ENCODE measurements at places on chromosomes 7 and 10.

DNA sequence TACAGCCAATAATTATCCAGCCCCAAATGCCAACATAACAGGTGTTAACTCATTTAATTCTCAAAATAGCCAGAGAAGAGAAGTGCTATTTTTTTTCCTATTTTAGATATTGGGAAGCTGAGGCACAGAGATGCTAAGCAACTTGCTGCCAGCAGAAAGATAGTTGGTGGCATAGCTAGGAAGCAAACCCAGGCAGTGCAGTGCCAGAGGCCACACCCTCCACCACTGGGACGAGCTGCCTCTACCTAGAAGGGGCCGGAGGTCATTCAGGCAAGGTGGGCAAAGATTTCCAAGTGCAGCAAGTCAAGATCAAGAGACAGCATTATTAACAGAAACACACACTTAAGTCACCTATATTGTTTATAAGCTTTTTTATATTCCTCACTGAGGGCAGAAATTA lies 654.1 kb downstream of the INHBA start:
- DNase-seq, result no peak

DNA sequence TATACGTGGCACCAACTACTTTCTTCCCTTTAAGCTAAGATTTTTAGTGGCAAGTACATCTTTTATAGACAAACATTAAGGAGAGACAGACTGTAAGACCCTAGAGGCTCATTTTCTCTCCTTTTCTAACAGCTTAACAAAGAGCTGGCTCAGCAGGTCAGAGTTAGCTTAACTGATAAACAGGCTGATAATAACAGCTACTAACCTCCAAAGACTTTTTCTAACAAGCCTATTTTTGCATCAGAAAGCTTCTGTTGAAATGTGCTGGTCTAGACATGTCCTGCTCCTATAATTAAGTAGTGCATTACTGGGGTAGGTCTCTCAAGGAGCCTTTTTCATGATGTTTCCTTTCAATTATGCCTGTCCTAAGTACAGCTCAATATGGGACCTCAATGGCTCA lies 238.2 kb upstream of the FAM3C start:
- no peak for DNase-seq

DNA sequence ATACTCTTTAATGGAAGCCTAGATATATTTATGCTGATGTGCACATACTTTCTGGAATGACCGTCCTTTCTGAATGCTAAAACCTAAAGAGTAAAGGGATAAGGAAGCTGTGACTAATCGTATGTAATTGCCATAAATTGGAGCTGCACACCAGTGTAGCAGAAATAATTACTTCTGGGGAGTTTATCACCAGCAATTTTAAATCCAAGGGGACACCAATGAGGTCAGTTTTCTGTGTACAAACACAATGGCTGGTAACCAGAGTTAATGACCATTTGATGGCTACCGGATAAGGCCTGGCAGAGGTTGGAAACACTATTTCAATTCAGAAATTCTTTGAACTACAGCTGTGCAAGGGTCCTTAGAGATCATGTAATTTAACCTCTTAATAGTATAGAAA lies 670.1 kb downstream of the REEP3 start:
- no peak for DNase-seq

DNA sequence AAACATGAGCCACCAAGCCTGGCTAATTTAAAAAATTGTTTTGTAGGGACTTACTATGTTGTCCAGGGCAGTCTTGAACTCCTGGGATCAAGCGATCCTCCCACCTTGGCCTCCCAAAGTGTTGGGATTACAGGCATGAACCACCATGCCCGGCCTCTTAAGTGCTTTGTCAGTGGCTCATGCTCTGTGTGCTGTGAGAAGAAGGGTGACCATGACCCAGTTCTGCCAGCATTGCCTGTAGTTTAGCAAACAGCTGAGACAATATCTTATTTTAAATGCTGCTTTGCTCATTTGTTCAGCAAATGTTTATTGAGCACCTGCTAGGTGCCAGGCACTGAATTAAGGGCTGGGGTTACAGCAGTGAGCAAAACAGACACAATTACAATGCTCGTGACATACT lies 9.0 kb downstream of the ADCK2 start:
- DNase-seq, result no peak

- no peak for DNase-seq
Observed at GRCh38 chr7:22725585-22725984, 1.4 kb upstream of the IL6 start.

GRCh38 chr10:79268742-79269141 lies 78.5 kb upstream of the PPIF start:
- DNase-seq, result no peak

DNA sequence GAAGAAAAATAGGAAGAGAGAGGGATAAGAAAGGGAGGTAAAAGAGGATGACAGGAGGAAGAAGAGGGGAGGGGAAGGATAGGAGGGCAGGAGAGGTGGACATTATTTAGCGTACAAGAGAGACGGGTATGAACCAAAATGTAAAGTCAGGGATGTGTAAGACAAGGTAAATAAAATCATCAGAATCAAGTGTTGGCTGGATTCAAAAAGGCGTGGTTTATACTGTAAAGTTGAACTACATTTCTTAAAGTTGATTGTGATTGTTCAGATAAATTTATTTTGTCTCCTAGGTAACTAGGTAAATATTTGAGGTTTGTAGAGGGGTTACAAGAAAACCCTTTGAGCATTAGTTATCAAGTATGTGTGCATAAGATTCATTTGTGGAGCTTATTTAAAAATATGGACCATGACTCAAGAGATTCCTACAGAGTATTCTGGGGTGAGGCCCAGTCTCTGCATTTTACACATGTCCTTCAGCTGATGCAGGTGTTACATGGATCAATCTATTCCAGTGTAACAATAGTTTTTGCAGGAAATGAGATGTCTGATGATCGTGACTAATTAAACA lies 512.1 kb upstream of the MBL2 start:
- no peak for DNase-seq

DNA sequence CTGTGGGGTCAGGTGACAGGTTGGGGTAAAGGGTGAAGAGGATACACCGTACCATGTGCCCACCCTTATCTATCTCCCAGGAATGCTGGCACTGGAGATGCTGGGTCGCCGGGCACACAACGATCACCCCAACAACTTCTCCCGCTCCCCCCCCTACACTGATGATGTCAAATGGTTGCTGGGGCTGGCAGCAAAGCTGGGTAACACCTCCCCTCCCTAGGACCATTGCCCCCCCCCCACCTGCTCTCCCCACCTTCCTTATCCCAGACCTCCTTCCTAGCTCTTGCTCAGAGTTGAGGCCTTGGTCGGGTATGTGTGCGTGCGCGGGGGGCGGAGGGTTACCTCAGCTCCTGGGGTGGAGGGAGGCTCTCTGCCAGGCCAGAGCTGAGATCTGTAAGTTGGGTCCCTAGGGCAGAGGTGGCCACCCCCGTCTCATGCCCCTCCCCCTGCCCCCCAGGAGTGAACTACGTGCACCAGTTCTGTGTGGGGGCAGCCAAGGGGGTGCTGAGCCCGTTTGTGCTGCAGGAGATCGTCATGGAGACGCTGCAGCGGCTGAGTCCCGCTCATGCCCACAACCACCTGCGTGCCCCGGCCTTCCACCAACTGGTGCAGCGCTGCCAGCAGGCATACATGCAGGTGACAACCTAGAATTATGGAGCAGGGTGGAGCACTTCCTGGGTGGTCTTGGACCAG lies 10.7 kb downstream of the NDST2 start:
- DNase-seq, result no peak

GRCh38 chr7:144907577-144907976 lies 71.7 kb upstream of the TPK1 start:
- DNase-seq, result no peak

DNA sequence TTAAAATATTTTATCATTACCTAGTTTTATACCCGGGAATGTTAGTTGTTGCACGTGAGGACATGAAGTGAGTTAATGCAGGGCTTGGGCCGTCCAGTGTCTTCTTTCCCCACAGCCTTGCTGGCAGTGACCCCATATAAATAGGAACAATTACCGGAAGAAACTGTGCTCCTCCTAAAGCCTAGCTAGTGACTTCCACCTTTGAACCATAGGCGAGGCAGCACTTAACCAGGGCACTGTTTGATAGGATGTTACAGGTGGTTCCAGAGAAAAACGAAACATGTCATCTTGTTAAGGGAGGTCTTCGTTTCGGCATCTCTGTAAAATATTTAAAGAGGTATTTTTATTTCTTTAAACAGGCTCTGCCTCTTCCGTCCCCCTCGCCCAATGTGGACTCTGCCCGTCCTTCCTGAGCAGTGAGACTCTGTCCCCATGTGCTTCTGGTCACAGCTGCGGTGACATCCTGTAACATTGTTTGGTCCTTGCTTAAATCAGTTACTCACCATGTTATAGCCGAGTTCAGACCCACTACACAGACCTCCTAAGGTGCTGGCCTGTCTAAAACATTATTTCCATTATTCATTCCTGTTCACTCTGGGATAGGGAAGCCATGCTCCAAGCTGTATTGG lies 145.6 kb downstream of the MGMT start:
- no peak for DNase-seq

- no peak for DNase-seq
Observed at GRCh38 chr10:15472431-15473395, 101.6 kb upstream of the FAM171A1 start.

DNA sequence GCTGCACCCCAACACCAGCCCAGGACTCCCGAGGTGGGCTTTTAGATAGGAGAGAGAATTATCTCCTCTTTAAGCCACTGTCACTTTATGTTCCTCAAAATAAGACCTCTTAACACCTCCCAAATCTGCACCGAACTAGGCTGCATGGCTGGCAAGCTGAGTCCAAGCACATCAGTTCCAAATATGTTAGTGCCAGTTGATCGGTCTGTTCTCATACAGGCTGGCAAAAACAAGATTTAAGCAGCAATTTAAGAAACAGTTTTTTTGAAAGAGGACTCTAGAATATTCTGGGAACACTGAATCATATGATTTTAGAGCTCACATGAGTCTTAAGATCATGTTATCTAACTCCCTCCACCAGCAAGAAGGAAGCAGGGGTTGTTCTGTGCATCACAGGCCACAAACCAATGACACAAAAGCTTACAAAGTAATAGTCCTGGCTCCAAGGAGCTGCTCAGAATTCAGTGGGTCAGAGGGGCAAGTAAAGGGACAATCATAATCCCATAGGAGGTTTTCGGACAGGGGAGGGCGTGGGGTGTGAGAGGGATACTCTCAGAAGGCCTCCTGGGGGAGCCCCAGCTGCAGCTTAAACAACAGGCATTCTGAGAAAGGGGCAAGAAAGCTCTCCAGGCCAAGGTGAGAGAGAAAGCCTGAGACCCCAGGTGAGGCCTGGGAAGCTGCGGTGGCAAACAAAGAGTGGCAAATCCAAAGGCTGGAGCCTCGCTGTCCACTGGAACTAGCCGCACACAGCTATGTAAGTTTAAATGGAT lies 7.1 kb downstream of the COBL start:
- DNase-seq, result no peak

- DNase-seq, result no peak
Observed at GRCh38 chr7:51311166-51311565, 5.4 kb downstream of the COBL start.

DNA sequence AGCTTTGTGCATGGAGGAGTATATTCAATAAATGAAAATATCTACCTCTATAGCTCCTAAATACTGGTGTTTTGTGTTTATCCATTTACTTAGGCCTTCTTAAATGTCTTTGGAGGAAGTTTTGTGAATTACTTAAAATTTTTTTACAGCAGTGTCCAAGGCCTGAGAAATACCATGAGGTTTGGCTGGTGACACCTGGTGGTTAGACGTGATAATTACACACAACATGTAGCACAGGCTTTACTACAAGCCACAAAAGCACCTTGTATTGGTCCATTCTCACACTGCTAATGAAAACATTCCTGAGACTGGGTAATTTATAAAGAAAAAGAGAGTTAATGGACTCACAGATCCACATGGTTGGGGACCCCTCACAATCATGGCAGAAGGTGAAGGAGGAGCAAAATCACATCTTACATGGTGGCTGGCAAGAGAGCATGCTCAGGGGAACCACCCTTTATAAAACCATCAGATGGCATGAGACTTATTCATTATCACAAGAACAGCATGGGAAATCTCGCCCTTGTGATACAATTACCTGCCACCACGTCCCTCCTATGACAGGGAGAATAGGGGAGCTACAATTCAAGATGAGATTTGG lies 20.6 kb downstream of the HYAL4 start:
- no peak for DNase-seq

DNA sequence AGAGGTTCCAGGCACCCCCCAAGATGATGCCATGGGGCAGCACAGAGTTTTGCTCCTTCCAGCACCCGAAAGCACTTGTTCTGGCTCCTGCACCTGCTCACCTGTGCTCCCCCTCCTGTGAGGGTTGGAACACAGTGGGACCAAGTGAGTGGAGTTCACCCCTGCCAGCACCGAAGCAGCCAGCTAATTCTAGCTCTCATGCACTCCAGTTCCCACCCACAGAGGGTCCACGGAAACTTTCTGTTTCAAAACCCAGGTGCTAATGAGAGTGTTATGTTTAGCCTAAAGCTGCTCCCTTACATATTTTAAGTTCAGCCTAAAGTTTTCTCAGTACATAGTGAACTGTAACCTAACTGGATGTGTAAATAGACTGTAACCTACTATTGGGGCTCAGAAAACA lies 42.6 kb upstream of the SLC35G1 start:
- DNase-seq, result no peak

DNA sequence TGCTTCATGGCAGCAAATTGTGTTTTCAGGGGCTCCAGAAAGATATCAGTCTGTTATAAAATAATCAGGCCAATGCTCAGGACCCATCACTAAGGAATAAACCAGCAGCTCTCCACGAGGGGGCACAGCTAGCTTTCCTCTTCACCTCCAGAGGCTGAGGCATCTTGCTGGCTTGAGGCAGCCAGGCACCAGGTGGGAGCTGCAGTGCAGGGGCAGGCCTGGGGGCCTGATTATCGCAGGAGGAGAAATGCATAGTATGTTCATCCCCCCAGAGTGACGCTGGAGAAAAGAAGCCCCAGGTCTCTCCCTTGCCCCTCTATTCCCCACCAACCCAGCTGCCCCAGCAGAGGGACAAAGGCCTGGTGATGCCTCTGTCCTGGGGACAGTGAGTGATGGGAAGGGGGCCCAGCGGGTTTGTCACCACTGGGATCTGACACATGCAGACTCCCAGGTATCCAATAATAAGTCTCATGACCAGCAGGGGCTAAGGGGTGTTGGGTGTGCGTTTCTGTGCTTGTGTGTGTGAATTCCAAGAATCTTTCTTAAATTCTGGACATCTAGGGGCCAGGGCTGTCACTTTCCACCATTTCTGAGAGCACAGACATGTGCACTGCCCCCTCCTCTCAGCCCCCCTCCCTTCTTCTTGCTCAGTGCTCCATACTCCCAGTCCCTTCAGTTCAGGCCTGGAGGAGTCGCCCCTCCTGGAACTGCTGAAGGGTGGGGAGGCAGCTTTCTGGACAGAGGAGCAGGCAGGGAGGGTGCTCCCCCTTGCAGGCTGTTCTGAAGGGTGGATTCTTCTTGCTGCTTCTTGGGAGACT lies 128.1 kb upstream of the FAM20C start:
- DNase-seq, result peak; percentile 24

DNA sequence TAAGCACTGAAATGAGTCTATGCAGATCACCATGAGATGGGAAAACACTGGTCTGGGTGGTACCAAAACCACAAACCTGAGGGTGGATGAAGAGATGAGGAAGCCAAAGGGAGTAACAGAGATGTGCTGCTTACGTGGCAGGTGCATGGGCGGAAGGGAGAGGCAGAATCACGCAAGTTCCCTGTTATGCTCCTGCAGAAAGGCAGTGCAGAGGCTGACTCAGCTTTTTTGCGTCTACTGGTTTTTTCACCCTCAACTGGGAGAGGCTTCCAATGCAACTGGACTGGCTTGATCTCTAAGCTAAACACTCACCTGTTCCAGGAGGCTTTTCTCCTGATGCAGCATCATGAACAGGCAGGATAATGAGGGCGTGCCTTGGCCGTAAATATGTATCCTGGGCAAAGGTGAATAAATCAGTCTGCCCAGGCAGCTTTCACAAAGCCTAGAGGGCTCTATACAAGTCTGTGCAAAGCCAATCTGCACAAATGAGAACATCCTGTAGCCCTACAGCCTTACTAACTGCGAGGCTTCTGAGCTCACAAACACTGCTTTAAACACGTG lies 95.4 kb upstream of the AFAP1L2 start:
- DNase-seq, result peak; percentile 80

Data from Peyer's patch (tissue), 4 donors.